Large intestine (tissue), 12 donors: ENCODE measurements at places on chromosomes 12 and 14.

GRCh38 chr14:75428230-75429104 is 645 bp downstream of the JDP2 start:
- no peak for DNase-seq

DNA sequence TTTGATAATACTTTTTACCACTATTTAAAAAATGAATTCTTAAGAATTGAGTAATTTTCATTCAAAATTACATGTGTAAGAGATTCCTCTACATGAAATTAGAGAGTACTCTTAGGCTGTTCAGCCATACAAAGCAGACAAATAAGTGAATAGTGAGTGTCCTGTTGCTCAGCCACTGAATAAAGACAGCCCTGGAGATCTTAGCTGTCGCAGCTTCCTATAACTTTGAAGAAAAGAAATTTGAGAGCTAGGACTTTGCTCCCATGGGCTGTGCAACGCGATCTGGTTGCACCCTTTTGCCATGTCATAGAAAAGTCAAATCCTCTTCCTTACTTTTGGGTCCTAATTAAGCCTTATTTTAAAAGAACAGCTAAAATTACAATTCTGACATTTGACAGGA is 40.9 kb upstream of the LRIG3 start:
- DNase-seq, result peak; percentile 31

DNA sequence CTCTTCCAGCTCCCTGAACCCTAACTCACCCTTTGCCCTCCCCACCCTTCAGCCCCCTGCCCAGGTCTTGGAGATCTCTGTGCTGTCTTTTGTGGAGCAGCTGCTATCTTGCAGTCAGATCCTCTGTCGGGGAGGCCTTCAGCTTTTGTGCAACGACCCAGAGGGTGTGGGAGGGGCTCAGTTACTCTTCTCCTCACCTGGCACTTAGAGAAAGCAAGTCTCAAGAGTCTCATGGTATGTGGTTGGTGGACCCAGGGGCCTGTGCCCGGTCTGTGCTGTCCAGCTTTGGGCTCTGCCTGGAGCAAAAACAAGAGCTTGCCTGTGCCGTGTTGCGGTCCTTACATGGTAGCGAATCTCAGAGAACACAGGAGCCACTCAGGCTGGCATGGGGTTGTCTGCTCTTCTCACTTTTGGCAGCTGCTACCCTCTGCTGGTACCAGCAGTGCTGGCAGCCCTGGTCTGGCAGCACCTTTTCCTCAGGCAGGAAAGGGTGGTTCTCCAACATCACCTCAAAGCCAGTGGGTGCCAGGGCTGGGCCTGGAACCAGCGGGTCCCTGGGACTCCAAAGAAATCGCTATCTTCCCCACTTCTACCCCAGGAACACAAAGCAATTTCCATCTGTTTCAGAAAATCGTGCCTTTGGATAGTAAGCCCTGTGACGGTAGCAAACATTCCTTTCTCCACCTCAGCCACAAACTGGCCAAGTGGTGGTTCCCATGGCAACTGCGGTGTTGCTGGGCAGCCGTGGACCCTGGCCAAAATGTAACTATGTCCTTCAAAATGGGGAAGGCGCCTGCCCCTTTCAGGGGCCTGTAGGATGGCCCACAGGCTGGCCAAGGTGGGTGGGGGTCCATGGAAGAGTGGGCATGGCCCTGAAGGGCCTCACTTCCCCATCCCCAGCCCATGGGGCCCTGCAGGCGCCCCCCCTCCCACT is 90.0 kb downstream of the RIN3 start:
- no peak for DNase-seq

- DNase-seq, result no peak
Measured at GRCh38 chr14:68800390-68800789, 7.5 kb upstream of the ZFP36L1 start.

- no peak for DNase-seq
Measured at GRCh38 chr14:102120888-102121287, 18.8 kb upstream of the WDR20 start.

DNA sequence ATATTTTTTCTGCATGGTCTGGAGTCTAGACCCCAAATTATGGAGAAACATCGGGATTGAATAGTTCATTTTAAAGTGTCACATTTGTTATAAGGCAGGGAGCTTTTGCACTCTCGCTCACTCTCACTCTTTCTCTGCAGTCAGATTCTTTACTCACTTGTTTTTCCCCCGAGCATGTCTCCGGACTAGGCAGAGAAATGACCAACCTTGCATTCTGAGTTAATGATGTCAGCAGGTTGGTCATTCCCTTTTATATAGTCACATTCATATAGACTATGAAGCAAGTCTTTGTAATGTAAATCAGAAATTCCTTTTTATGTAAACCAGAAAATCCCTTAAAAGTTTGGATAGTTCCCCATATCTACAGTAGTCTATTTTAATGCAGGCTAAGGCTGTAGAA is 4.1 kb downstream of the C12orf75 start:
- no peak for DNase-seq

DNA sequence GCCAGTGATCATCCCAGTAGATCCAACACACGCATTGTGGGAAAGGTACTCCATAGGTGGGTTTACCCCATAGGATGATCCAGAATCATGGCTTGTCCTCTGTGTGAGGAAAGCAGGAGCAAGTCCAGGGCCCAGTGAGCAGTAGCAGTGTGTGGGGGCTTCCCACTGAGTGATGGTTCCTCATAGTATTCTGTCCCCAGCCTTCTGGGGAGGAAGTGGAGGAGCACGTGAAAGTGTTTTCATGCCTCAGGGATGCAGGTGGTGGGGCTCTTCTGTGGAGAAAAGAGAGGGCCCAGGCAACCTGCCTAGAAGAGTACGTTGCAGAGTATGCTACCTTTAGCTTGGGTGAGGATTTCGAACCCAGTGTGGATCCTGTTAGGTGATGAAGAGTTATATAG is 56.5 kb downstream of the SUSD6 start:
- DNase-seq, result no peak

GRCh38 chr14:68939893-68940613 is 39.0 kb downstream of the ACTN1 start:
- DNase-seq, result peak; percentile 74

DNA sequence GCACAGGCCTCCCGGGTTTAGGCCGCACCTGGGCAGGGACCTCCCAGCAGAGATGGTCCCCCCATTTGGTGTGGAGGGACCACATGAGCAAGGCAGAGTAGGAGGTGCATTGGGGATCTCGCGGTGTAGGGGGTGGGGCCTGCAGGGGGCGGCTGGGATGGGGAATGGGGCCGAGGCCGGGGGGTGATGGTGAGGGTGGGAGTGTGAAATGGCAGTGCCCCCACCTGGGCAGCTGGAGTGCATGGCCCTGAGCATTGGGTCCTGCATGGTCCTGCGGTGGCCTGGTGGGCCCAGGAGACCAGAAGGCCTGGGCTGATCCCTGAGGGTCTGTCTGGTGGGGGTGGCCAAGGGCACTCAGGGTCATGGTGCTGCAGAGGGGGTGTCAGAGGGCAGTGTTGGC is 111.8 kb downstream of the KIF26A start:
- no peak for DNase-seq

GRCh38 chr14:51639668-51640316 is 11.9 kb upstream of the FRMD6 start:
- no peak for DNase-seq

GRCh38 chr12:58140395-58140794 is 199.0 kb downstream of the ATP23 start:
- DNase-seq, result no peak

DNA sequence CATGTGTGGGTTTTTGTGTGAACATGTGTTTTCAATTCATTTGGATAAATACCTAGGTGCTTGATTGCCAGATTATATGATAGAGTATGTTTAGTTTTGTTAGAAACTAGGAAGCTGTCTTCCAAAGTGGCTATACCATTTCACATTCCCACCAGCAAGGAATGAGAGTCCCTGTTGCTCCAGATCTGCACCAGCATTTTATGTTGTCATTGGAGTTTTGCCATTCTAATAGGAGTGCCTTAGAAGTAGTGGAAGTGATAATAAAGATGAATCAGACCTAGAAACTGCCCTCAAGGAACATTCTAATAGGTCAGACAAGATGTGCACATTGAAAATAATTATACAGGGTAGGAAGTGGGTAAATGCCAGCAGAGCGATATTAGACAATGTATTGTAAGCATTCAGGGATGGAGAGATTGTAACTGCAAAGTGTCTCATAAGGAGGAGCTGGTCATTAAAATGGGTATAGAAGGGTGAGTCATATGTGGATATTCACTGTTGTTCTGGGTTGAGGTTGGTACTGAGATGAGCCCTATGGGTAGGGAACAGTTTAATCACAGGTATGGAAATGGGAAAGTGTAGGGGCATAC is 71.4 kb downstream of the MNAT1 start:
- no peak for DNase-seq

GRCh38 chr12:93578221-93578620 is 5.7 kb downstream of the SOCS2 start:
- no peak for DNase-seq

DNA sequence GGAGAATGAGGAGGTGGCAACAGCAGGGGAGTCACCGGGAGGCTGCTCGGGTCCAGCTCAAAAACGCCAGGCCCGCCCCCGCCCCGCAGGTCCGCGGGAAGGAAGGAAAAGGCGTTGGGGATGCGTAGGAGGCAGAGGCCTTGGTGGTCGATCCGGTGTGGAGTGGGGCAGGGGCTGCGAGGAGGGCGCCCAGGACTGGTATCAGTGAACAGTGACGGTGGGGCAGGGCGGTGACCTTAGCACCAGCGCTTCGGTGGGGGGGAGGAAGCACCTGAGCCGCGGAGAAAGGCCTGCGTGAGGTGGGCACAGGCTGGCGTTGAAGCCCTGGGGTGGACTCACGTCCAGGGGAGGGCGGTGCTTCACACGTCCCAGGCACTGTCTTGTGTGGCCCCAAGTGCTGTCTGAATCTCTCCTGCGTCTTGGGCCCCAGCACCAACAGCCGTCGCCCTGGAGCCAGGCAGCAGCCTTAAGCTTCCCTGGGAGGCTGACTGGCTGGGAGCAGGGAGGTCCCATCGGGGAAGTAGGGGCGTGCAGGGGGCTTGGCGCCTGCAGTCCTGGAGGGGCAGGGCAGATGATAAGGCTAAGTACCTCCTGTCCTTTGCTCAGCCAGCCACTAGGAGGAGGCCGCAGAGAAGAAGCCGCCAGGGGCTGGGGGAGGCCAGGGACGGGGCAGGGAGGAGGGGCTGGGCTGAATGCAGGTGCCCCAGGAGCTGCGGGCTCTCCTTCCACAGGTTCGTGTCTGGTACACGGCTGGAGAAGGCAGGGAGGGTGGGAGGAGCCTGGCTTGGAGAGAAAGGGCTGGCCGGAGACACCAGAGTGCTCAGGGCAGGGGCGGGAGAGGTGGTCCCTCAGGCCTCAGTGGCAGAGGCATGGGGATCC is 26.5 kb downstream of the ZBTB42 start:
- DNase-seq, result peak; percentile 66

GRCh38 chr14:34137001-34137745 is 186.3 kb upstream of the EGLN3 start:
- DNase-seq, result no peak

DNA sequence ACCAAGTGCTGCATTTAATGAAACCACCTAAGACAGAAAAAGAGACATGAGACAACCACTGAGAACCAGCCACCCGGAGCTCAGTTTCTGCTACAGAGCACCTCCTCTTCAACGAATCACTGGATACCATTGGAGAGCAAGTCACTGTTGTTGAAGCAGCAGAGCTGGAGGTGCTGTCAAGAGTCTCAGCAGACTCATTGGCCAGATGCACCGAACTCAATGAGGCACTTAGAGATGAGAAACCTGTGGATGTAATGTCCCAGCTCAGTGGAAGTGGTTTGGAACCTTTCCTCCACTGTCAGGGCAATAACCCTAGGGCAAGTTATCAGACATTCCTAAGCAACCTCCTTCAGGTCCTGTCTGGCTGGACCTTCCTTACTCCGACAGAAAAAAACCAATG is 13.1 kb downstream of the NPC2 start:
- DNase-seq, result no peak

DNA sequence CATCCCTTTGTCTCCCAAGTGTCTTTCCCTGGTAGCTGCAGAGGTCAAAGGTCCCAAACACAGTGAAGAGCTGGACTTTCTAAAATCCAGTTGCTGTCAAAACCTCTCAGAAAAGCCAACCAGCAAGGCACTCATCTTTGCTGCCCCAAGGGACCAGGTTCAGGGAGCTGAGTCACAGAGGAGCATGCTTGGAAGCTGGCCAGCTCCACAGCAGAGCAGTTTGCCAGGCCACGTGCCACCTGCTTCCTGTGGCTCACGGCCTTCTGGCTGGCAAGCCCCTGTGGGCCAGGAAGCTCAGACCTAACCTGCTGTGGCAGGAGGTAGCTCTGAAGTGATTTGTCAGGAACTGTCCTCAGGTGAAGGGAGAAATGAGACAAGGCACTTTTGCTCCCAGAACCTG is 3.6 kb downstream of the ISCU start:
- no peak for DNase-seq

DNA sequence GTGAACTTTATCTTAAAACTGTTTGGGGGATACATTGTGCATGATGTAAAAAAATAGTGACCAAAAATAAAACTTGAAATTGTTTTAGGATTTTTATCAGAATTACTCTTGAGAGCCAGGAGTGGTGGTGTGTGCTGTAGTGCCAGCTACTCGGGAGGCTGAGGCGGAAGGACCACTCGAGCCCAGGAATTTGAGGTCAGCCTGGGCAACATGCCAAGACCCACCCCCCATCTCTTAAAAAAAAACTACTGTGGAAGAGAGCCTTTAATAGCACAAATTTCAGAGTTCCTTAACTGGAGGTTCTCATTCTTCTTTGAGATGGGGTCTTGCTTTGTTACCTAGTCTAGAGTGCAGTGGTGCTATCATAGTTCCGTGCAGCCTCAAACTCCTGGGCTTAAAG is 21.5 kb downstream of the CPSF2 start:
- no peak for DNase-seq

GRCh38 chr12:64864319-64864718 is 39.9 kb downstream of the TBC1D30 start:
- no peak for DNase-seq

DNA sequence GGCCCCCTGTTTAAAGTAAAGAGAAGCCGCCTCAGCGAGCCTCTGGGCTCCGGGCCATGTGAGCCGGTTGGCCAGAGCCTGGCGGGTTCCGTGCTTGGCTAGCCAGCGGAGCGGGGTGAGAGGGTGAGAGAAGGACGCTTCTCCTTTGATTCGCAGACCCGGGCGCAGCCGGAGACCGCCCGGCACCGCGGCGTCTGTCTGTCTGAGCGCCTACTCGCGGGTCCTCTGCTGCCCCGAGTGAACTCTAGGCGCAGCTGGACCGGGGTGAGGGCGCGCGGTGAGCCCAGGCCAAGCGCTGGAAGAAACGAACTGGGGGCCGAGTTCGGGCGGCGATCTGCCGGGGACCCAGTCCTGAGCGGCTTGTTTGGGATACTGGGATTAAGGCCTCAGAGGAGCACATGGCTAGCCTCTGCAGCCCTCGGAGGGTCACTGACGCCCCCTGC is 41.4 kb upstream of the TBX5 start:
- no peak for DNase-seq

GRCh38 chr14:21055432-21056117 is 2.0 kb upstream of the RNASE8 start:
- DNase-seq, result no peak

DNA sequence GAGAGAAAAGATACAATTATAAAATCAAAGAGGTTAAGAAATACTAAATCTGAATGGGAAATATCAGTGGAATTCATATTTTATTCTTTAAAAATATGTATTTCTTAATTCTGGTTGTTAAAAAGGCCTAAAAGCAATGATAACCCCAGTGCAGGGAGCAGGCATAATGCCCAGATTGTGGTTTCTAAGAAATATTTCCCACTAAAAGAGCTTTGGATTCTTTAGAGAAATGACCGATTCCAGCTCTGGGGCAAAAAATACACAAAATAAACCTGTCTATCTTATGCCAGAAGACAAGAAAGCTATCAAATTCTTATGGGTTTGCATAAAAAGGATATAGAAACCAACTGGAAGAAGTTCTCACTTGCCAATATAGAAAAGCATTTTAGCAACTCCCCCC is 71.6 kb downstream of the PDE6H start:
- DNase-seq, result no peak
